Mononuclear cell (primary cell): ENCODE measurements at places on chromosomes 1 and 21. TPM values are rescaled to one million over a fixed set of nuclear protein-coding genes. Genes with fewer than 3 reads are reported as not detected.

Gene KIF17
- total RNA-seq, result under 0.01 TPM

Gene IL19
- 0.10 TPM for total RNA-seq

Gene ATP6V1G3
- total RNA-seq, result not detected

Gene PBX1
- total RNA-seq, result 4.2 TPM

Gene NRIP1
- total RNA-seq, result 151 TPM

Gene DCDC2B
- total RNA-seq, result not detected

Gene ZYG11B
- total RNA-seq, result 31.1 TPM

Gene ERVH48-1
- 0.42 TPM for total RNA-seq
